ENCODE measurements at places on chromosomes 1 and 21.

DNA sequence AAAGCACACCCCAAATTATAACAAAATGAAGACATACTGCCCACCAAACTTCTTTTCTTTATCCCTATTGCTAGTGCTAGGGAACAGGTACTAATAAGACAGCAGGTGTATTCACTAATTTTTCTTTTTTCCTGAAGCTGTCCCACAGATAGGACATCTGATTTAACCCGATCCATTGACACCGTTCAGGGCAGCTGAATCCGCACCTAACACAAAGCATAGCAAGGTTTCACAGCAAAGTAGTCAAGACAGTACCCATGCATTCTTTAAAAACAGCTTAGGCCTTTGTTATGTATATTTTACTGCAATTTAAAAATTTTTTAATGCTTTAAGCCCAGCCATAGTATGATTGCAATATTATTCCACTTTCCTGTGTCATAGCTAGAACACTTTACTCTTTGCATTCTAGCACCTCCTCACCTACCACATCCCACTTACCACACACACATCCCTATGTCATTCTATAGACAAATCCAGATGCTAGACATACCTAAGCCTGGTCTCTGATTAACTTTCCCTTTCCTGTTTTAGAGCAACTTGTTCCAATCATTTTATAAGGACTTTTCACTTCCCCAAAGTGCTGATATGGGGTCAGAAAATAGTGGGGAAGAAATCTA is 40.4 kb downstream of the GATAD2B start:
- no peak for DNase-seq

- DNase-seq: no peak
Observed at GRCh38 chr1:160638926-160639325, 7.9 kb downstream of the SLAMF1 start.

DNA sequence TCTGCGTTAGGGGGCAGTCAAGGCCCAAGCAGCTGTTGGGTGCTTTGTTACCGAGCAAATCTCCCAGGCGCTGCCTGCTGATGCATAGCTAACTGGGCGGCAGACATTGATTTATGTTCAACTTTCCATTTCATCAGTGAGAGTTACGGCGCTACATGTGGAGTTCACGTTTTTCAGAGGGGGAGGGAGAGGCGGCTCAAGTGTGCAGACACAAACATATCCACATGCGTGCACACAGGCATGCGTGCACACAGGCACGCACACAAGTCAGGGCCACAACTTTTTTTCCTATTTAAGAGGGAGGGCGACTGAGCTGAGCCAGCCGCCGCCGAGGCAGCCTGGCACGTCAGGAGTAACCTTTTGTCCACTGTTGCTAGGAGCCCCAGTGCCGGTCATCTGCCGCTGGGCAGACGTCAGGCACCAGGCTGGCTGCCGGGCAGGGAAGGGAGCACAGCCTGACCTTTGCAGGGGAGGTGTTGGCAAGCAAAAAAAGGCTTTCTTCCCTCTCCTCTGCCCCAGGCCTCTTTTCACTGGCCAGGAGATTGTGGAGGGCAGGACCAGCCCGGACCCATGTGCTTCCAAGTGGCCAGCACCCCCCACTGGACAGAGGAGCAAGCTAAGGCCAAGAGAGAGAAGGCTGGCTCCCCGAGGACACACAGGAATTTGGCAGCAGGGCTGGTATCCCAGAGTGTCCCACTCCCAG is 73.3 kb downstream of the MRPL37 start:
- no peak for DNase-seq

GRCh38 chr1:224201853-224202252 is 18.8 kb downstream of the DEGS1 start:
- DNase-seq: no peak

GRCh38 chr1:99472893-99473292 is 173.0 kb upstream of the PALMD start:
- no peak for DNase-seq

DNA sequence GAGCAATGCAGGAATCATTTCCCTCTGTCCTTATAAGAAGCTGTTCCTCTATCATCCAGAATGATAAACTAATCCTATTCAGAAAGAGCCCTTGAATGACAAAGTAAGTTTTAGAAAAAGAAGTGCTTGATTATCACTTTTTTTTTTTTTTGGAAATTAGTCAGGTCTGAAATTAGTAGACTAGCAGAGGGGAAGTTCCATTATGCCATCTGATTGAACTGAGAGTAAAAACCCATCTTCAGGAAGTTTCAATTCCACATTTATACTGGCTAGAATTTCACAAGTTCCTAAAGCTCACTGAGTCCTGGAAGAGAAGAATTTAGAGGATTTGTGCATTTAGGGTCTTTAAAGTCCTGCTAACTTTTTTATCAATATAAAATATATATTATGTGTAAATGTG is 128.8 kb upstream of the COA6 start:
- DNase-seq: no peak

- no peak for DNase-seq
Observed at GRCh38 chr21:31218830-31219608, 125.0 kb downstream of the TIAM1 start.

- DNase-seq: no peak
Observed at GRCh38 chr1:158095737-158096335, 84.9 kb upstream of the CD1D start.

All from activated CD8-positive, alpha-beta memory T cell treated with anti-CD3 and anti-CD28 coated beads for 4 hours (primary cell).